NCI-H146 (cell line): ENCODE measurements at places on chromosomes 16 and 17.
A peak's percentile ranks its signal among the peaks of the same experiment; 100 is the strongest.

- peak; percentile 93 for DNase-seq
Observed at GRCh38 chr16:21300309-21301167, 22.4 kb upstream of the CRYM start.

DNA sequence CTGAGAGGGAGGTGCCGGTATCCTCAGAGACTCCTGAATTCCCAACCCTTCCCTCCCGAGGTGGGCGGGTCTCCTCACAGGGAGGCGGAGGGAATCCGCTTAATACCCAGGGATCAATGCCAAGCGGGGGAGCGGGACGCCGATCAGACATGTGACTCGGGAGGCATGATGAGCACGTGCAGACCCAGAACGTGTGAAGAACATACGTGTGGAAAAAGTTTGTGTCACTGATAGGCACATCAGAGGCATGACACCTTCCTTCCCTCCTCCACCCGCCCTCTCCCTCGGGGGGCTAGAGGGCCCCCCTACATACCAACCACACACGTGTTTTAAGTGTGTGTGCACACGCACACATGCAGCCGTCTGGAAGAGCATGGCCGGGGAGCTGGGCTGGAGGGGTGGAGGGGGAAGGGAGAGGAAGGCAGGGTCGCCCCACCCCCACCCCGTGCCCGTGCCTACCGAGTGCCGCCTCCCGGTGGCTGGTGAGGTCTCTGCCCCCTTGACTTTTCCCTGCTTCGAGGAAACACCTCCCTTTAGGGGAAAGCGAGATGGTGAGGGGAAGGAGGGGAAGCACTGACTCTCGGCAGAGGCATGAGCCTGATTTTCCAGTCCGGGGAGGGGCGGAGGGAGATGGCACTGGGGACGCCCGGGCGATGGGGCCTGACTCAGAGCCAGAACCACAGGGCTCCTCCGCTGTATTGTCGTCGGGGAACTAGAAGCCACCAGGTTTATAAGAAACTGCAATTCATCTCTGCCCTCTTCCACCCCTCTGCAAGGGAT, 12.1 kb upstream of the TBX21 start:
- DNase-seq: no peak

DNA sequence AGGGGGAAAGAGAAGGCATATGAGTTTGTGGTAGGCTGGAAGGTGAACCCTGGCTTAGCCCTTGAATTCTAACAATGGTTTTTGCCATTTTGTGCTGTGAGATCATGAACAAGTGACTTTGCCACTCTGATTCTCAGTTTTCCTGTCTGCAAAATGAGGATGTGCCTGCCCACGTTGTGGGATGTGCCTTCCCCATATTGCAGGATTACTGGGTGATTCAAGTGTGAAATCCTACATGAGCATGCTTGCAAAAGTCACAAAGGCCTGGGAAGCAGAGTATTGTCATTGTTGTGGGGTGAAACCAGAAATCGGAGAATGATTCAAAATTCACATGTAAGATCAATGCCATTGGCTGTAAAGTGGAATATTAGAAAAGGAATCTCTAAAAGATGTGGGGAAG, 28.6 kb upstream of the TVP23A start:
- DNase-seq: no peak

DNA sequence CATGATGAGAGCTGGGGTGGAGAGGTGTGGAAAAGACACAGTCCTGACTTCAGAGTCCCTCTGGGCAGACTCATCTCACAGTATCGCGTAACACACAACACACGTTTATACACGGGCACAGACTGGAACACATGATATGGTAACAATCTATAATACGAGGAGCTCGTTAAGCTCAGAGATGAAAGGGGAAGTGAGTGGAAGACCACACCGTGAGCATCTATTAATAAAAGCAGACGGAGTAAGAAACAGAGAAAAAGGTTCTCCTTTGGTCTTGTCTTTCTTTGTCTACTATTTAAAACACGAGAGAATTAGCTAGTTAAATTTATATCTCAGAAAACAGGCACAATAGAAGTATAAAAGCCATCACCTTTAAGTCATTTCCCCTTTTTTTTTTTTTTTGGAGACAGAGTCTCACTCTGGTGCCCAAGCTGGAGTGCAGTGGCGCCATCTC, 13.5 kb downstream of the ANKRD11 start:
- DNase-seq: no peak

DNA sequence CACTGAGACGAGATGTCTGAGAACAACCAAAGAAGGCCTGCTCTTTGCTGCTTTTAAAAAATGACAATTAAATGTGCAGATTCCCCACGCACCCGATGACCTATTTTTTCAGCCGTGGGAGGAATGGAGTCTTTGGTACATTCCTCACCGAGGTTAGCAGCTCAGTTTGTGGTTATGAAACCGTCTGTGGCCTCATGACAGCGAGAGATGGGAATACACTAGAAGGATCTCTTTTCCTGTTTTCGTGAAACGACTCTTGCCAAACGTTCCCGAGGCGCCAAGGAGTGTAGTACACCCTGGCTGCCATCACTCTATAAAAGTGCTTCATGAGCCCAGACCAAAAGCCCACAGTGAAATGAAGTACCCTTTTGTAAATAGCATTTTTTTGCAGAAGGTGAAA, 87.8 kb downstream of the CRISPLD2 start:
- no peak for DNase-seq

DNA sequence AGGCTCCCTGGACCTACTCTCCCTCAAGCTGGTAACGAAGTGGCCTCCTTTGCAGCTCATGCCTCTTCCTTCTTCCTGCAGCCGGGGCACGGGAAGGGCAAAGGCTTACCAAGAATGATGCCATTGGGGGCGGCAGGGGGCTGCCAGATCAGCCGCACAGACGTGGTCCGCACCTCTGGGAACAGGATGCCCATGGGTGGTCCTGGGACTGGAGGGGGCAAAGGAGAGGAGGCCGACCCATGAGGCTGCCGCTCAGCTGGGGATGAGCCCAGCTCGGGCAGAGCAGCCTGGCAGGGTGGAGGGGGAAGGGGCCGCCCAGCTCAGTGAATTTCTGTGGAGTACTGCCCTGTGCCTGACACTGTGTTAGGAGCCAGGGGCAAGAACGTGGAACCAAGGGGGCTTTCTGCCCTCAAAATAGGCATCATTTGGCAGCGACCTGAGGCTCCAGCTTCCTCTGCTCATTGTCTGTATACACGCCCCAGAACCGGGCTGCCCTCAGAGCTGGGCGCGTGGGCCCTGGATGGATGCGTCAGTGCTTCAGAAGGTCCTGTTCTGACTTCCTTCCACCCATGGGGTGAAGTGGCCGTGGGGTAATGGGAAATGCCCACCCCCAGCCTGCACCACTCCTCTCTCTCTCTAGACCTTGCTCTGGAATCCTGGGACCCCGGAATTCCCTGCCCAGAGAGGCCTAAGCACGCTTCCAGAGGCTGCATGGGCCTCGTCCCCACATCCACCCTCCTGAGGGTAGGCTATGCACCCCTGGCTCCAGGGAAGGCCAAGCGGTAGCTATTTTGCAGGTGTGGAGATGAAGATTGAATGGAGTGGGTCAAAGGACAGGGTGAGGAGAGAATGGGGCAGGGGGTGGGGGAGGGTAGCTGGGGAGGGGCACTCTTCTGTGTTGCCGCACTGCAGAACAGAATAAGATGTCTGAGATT, 79.8 kb upstream of the CDC42EP4 start:
- DNase-seq: no peak

- DNase-seq: no peak
Observed at GRCh38 chr17:40486522-40487370, 14.7 kb downstream of the TNS4 start.

DNA sequence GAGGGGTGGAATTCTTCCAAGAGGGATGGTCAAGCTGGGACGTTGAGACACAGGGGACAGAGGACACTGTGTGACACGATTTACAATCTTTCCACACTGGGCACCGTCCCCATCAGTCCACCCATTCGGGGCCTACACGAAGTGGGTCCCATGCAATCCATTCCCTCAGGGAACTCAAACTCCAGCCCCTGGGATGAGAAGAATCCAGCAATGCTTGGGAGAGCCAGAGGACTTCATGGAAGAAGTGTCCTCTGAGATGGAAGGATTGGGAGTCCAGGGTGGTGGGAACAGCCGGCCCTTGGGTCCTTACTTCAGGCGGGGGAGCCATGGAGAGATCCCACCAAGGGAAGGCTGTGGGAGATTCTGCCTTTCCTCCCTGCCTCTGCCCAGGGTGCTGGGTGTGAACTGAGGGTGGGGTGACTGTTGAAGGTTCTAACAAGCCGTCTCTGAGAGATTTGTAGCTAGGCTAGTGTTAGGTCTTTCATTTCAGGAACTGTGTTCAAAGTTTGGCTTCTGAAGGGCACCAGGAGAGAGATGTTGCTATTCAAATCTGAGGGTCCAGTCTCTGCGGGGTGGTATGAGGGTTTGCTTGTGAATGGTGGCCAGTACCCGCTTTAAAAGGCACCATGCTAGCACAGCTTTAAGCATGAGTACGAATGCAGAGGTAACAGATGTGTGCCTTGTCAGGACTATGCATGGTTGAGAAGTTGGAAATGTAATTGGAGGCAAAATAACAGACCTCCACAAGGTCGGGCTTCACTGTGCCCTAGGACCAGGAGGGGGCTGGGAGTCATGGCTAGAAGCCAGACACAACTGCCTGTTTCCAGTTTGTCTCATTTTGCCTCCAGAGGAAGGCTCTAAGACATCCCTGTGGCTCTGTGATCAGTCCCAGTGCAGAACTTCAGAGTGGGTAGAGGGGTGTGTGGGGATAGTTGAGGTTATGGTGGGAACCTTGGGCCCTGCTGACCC, 1.9 kb downstream of the ATP1B2 start:
- no peak for DNase-seq

DNA sequence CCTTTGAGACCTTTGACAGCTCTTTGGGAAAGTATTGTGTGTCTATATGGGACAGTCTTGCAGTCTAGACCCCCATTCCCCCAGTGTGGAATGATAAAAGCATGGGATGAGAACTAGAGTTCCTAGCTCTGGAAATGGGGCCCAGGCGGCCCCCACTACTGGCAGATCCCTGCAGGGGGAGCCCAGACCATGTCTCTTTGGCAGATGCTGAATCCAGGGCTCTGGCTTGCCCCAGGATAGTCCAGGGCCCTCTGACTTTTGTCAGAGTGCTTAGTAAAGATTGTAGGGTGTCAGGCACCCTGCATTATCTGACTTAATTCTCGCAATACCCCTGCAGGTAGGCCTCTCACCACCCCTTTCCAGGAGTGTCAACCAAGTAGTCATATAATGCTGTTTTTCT, 8.3 kb downstream of the ALKBH5 start:
- no peak for DNase-seq

DNA sequence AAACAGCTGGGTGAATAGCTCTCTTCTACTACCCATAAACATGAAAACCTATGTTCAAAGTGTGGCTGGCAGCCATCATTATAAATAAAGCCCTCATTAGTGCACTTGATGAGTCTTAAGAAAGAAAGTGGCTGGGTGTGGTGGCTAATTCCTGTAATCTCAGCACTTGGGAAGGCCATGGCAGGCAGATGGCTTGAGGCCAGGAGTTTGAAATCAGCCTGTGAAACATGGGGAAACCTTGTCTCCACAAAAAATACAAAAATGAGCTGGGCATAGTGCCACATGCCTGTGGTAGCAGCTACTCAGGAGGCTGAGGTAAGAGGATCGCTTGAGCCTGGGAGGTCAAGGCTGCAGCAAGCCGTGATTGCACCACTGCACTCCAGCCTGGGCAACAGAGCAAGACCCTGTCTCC, 28.3 kb upstream of the APPBP2 start:
- DNase-seq: no peak

DNA sequence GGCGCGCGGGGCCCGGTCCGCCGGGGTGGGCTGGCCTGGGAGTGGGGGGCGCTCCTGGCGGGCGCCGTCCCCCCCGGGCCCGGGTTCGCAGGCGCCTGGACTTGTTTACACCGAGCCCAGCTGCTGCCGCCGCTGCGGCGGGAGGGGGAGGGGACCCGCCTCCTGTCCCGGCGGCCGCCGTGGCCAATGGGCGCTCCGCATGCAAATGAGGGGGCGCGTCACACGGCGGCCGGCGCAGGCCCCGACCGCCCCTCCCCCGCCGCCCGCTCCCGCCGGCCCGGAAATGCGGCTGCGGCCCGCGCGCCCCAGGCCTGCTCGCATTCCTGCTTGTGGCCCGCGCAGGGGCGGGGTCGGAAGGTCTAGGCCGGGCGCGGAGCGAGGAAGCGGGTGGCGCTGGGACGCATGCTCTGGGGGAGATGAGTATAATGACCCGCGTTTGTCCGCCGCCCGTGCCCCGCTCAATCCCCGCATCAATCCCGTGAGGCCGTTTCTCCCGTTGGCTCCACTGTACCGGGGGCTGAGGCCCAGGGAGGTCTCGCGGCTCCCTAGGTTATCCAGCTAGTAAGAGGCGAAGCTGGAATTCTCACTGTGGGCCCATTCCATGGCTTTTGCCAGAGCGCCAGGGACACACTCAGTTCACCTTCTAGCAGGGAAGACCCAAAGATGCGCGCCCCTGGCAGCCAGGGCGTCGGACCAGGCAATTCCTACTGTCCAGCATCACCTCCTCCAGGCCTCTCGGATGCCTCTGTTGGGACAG, at the start of gene YPEL3:
Gene YPEL3 (minus strand): TSS at position 109 of the 757 bp plus-strand sequence. CDS start 731 bp downstream, outside the sequence.
- DNase-seq: peak; percentile 93

GRCh38 chr17:66464921-66465320, 162.5 kb downstream of the PRKCA start:
- DNase-seq: no peak

DNA sequence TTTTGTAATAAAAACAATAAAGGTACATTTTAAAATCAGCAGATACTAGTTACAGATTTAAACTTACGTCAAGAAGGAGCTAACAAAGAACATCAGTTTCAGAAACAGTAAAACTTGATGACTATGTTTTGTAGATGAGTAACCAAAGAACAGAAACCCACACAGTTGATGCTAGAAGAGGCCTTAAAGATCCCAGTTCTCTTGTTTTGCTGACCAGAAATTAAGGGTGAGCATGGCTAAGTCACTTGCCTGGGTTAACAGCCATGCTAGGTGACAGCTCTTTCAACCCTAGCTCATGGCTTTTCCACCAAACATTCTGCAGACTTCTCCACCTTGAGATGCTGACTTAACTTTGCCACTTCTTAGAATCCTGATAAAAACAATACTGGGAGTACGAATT, 26.4 kb downstream of the STX8 start:
- DNase-seq: no peak

- peak; percentile 74 for DNase-seq
Observed at GRCh38 chr17:32876417-32877163, at the start of gene MYO1D. Gene MYO1D (minus strand): TSS chr17:32877124. CDS start chr17:32876872, 252 bp downstream.

- DNase-seq: no peak
Observed at GRCh38 chr17:40310882-40311391, 2.0 kb downstream of the RARA start.

- DNase-seq: no peak
Observed at GRCh38 chr16:85170066-85170491, 57.8 kb upstream of the CIBAR2 start.
